ENCODE measurements at places on chromosomes 4 and X.

DNA sequence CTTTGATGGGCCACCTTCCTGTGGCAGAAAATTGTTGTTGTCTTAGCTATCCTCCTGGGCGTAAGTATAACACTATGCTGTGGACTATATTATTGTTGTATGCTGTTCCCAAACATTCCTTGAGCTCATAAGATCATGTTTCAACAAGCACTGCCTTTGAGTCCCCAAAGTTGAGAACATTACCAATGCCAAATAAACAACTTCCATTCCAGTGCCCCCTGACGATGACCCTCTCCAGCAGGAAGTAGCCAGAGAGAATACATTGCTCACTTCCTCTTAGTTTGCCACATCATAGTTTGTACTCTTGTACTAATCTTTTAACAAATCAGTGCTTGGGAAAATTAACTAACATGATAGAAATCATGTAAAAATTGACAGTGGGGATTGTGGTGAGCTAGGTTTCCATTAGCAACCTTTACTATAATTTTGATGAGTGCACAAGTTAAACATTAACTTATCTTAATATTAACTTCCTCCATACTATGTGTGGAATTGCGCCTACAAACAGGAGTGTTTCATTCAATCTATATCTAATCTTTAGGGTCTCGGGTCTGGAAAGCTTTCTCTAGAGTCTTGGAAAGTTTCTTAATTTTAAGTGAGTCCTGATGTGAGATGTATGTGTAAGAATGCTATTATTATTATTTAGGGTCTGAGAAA, 20.3 kb upstream of the DHX15 start:
- no peak for DNase-seq

DNA sequence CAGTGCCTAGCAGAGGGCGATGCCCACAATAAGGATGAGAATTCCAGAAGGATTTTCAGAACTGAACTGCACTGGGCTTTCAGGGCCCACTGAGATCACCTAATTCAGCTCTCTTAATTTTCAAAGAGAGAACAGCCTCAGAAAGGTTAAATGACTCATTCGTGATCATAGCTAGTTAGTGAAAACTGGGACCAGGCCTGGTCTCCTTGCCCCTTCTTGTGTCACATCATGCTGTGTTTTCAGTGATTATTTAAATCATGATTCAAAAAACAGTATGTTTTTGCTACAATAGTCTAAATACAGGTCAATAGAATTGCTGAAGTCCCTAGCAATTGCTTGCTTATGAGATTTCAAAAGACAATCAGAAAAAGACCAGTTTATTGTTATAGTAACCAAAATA, 136.4 kb upstream of the PLAC1 start:
- DNase-seq, result no peak

DNA sequence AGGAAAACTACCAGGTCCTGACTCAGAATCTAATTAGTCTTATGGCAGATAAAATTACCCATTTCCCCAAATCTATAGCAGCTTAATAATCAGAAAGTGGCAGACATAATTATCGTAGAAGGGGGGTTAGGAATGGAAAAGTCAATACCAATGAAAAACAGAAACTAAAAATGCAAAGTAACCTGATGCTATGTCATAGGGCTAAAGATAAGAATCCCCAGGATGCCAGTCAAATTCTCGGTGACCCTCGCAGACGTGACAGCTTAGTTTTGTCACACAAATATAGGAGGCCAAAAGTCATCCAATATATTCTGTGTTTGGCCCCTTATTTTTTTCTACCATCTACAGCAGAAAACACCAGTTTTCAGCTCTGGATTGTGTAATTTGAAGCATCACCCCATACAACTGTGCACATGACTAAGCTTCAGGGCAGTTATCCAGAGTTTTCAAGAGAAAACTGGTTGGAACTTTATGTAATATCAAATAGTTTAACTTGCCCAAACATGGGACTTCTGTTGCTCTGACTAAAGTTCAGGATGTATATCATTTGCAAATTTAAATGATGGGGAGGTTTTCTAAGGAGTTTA, 30.9 kb downstream of the RASSF6 start:
- DNase-seq, result peak; percentile 83

- no peak for DNase-seq
These were observed 13.0 kb downstream of the RGN start for GRCh38 chrX:47091149-47091775.

GRCh38 chrX:31337332-31337731, 265.5 kb upstream of the FTHL17 start:
- DNase-seq, result no peak

GRCh38 chr4:160299608-160300007, 1196.7 kb downstream of the RAPGEF2 start:
- DNase-seq, result no peak

DNA sequence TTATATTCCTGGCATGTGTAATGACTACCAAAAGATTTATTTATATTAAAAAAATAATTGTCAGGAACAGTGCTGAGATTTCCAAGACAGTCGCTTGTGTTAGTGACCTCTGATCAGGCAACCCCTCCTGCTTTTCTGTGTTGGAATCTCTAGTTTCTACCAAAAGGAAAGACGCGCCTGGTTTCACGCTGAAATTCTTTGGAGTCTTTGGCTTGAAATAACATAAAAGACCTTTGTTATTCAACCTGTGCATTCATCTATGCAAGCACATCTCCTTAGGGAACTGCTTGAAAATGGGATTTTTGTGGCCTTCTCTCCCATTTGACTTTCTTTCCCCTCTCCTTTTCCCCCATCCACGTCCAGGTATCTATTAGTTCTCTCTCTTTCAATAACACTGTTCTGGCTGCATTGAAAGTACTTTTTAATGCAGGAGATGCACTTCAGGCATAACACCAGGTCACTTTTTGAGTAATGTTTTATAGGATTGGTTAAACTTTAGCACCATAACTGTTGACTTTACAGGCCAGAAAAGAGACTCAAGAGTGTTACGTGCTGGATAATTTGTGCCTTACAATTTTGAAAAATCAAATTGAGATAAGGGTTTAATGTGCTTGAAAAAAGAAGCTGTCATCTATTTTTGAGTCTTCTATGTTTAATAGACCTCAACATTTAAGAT, 172.7 kb downstream of the GPAT3 start:
- no peak for DNase-seq

DNA sequence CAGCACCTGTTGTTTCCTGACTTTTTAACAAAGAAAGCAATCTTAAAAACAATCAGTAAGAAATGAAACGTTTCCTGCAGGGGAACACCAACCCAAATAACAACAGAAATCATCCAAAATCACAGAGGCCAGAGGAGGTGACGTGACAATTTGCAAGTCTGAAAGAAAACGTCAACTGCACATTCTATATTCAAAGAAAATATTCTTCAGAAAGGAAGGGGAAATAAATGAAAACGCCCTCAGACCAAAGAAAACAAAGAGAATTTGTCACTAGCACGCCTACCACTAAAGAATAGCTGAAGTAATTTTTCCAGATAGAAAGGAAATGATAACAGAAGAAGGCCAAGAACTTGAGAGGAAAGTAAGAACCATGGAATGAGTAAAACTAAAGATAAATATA, 74.4 kb downstream of the CASP3 start:
- DNase-seq, result no peak

GRCh38 chr4:75630937-75631329, 605 bp upstream of the CDKL2 start:
- no peak for DNase-seq

- DNase-seq, result no peak
These were observed 39.4 kb downstream of the ERVMER34-1 start for GRCh38 chr4:52711834-52712250.

DNA sequence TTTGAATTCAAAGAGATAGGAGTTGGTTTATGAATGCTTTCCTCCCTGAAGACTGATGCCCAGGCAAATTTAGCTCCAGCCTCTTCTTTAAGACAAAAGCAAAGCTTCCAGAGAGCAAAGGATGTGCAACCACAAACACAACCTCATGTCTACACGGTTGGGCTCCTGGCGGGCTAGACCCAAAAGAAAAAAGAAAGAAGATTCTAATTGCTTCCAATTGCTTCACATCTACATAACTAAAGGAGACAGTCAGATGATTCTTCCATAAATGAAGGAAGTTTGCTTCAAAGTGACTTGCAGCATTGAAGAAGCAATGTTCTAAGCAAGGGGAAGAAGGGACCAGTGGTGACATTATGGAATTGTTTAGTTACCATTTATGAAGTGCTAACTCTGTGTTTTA, 1603.0 kb upstream of the TENM3 start:
- no peak for DNase-seq

GRCh38 chr4:63700569-63700968, 708.7 kb downstream of the TECRL start:
- no peak for DNase-seq
